Right ventricle myocardium inferior (tissue), 1 donor: ENCODE measurements at places on chromosomes 12 and 14.

DNA sequence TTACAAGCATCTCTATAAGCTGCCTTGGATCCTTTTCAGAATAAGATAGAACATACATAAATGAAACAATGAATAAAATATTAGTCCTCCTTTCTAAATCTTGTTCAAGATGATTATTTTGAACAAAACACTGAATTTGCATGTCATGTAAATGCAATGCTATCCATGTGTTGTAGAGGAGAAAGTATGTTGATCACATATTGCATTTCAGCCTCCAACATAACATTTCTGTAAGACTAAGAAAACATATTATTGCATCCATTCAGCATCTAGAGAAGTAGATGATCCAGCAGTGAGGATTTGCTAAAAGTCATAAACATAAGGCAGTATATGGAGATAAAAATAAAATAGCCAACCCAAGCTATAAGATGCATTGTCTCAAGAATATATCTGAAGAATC, 172.6 kb downstream of the CPNE8 start:
- DNase-seq = no peak

GRCh38 chr14:76708028-76708427, 53.2 kb upstream of the VASH1 start:
- no peak for DNase-seq

DNA sequence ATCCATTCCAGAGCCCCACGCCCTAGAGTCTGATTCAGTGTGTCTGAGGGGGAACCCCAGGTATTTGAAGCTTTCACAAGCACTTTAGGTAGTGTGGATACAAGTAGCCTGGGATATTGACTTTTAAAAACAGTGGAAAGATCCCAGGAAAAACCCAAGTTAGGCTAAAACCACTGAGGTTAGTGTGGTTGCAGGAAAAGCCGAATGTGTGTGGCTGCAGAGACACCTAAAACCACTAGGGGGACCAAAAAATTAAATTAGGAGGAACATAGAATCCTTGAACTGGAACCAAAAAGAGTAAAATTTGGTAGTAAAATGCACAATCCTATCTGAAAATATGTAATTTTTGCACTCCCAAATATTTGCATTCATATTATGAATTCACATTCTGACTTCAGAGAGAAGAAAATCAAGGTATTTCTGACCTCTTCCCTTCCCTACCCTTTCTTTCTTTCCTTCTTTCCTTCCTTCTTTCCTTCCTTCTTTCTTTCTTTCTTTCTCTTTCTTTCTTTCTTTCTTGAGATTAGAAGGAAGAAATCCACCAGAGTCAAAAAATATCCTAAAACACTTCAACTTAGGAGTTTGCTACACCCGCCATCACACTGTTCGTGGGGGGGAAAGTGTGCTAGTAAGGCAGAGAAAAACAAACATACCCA, 37.8 kb downstream of the SLCO1A2 start:
- no peak for DNase-seq

DNA sequence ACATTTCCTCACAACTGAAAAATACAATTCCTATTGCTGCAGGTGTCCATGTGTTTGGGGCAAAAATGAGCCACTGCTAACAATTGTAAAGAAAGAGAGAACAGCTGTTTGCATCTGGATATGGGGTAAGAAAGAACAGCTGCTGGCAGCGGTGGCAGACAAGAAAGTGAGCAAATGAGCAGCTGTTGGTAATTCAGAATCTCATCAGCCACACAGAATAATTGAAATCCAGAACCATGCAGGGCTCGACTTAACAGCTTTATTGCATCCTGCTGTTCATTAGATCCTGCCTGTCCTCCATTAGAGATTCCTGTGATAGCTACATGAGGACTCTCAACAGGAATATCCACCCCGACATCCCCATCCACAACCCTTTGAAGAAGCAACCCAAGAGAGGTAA, 62.5 kb upstream of the TSPAN8 start:
- DNase-seq = no peak

DNA sequence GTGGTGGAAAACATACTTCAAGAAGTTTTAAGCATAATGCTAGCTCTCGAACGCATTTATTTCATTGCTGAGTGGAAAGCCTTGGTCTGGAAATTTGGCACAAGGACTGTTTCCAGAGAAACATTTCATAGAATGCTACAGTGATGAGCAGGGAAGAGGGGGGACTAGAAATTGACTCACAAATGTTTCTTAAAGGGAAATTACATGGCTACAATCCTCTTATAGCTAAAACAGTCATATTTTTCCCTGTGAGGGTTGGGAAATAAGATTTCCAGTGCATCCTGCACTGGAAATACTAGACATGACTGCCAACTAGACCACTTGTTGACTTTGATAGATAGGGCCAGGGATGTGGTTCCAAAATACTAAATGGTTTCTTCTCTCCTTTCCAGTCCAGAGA, 197.3 kb upstream of the RGS6 start:
- no peak for DNase-seq

DNA sequence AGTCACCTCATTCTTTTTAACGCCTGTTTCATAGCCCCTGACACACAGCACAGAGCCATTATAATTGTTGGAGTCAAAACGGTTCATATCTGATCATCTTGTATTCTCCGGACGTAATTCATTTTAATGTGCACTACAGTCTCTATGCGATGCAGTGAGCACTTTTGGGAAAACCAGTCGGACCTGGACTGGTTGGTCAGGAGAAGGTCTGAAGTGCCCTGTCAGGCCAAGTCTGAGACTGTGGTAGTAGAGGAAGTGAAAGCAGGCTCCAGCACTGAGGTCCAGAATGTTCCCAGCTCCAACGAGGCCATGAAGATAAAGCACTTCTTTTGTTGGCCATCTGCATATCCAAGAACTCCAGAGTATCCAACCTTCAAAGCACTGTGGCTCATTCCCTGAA, 117.1 kb upstream of the NCOR2 start:
- no peak for DNase-seq

DNA sequence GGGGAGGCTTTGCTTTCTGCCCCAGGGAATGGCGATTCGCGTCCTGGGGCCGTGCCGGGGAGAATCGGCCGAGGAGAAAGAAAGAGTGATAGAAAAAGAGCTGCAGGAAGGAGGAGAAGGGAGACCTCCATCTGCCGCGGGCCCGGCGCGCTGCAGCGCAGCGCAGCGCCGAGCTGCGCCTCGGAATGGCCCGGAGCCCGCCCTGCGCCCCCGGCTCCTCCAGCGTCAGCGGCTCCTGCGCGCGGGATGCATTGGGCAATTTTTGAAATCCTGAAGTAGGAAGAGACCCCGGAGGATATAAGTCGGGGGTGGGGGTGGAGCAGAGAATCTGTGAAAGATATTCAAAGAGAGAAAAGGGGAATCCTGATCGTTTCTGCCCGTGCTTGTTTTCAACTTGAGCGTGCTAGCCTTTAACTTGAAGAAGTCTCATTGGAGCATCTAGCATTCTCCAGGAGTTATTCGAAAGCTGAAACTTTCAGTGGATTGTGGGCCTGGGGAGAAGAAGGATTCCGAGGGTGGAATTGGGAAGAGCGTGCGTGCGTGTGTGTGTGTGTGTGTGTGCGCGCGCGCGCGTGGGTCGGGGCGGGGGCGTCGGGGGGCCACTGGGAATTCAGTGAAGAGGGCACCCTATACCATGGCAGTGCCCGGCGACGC, 441 bp downstream of the PDE3A start:
- no peak for DNase-seq

- no peak for DNase-seq
Observed at GRCh38 chr14:67343601-67344230, 15.9 kb downstream of the ATP6V1D start.

GRCh38 chr12:17204289-17205054, 598.5 kb upstream of the LMO3 start:
- DNase-seq = peak; percentile 43

DNA sequence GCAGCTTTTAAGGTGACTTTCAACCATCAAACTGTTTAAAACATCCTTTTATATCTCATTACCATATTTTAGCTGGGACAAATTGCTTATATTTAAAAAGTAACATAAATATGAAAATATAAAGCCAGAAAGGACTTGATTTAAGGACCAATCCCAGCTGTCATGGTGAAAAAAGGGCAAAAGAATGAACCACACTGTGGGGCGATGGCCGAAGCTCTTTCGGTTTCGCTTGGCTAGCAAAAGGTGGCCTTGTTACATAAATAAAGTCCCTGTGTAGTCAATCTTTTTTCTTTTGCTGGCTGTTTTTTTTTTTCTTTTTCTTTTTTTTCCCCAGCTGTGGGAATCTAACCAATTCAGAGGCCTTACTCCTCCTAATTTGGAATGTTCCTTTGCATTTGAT, 50.9 kb downstream of the FBXO33 start:
- DNase-seq = no peak

- DNase-seq = no peak
Observed at GRCh38 chr14:71541973-71542690, 390.1 kb upstream of the RGS6 start.

- no peak for DNase-seq
Observed at GRCh38 chr14:64463873-64464272, 1.4 kb upstream of the AKAP5 start.

DNA sequence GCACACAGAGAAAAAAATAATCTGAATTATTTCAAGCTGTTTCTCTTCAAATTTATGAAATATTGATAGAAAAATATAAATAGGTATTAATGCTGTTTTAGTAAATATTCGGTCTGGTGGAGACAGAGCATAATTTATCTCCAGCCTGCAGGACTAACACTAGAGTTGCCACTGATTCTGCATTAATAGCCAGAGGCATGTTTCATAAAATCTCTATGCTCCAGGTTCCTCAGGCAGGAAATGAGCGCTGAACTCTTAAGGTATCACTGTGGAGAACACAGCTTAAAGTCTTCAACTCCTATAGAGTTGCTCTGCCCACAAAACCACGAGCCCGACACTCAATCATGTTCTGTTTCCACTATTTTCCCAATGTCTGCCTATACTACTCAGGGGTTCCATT, 470.0 kb upstream of the TMPO start:
- DNase-seq = no peak

DNA sequence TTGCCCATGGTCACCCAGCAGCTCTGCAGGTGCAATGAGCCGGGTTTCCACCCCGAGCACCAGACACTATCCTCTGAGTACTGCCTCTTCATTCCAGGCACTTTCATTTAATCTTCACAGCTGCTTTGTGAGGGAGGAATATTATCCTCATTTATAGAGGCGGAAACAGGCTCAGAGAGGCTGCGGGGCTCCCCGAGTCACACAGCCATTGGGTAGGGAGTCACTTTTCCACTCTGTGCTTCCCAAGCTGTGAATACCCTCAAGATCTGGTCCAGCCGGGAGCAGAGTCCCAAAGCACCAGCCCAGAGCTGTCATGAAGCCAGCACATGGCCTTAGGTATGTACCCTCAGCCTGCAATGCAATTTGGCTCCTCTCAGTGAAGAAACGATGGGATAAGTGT, 51.7 kb upstream of the RIN3 start:
- DNase-seq = no peak

GRCh38 chr12:131547555-131547954, 163.3 kb upstream of the SFSWAP start:
- no peak for DNase-seq

- DNase-seq = no peak
Observed at GRCh38 chr14:75090353-75090752, 20.9 kb downstream of the ZC2HC1C start.

DNA sequence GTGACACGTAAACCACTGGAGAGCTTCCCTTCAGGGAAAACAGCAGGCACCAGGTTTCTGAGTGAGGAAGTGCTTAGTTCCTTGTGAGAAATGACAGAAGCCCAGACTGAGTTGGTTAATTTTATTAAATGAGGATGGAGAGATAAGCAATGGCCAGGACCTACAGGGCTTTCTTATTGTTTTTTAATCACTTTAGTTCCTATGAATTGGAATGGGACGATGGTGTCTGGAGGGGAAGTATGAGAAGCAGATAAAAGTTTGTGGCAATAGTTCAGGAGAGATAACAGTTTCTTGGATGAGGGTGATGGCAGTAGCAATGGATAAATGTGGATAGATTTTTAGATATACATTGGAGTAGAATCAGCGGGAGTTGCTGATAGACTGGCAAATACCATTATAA, 86.5 kb upstream of the PTPRR start:
- DNase-seq = no peak

DNA sequence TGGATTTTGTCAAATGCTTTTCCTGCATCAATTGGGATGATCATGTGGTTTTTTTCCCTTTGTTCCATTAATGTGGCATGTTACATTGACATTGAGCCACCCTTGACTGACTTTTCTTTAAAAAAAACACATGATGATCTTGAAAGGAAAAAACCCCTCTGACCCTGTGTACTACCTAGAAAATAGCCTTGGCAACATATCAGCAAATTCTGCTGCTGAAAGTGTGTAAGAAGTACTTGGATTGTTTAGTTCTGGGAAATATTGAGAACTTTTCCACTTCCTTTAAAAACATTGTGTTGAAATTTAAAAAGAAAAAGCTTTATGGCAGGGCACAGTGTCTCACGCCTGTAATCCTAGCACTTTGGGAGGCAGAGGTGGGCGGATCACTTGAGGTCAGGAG, 20.7 kb downstream of the ACACB start:
- DNase-seq = no peak

DNA sequence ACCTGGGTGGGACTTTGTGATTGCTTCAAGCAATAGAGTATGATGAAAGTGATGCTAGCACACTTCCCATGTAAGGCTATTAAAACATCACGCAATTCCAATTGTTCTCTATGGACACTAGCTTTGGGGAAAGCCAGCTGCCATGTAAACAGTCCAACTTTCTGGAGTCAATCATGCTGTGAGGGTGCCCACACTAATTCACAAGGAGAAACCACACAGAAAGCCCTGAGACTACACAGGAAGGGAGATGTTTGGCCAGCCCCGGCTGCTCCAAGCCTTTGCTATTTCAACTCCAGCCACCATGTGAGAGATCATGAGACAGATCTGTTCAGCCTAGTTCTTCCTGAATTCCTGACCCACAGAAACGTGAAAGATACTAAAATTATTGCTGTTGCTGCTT, 96.3 kb downstream of the ST8SIA1 start:
- no peak for DNase-seq

DNA sequence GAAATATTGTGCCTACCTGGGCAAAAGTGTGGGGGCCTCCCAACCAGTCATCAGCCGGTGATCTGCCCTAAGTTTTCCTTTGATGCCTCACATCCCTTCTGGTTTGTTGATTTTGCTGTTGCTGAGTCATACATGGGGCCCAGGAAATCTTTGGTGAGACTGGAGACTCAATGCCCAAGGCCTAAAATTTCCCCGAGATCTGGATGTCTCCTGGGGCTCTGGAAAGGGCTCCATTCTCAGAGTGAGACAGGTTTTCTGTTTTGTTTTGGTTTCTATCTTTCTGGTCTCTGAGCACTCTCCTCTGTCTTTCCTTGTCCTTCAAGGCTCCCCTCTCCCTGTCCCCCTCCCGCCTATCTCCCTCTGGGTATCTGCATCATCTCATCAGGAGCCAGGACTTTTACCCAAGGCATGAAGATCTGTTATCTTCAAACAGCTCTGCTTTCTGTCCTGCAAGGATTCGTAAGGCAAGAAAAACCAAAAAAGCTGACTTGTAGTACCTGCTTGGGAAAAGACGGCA, 152.8 kb upstream of the MAX start:
- no peak for DNase-seq

DNA sequence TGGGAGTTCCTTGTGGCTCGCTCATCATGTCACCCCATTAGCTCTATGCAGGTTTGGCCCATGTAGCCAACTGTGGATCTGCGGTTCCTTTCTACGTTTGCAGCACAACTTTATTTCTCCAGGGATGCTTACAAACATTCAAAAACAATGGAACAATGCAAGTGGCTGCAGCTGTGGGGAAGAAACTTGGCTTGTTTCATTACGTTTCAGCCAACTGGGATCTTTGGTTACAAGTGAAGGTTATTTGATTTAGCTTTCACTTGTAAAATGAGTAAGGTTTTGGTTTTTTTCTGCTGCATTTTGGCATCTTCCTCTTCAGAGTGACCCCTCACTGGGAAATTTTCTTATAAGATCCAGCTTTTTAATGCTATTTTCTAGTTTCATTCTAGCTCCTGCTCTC, 105.9 kb downstream of the PLXNC1 start:
- DNase-seq = no peak
